ENCODE measurements at places on chromosomes 7 and 10. TPM values are rescaled to one million over a fixed set of nuclear protein-coding genes. Genes with fewer than 3 reads are reported as not detected.

CTNNA3 gene
- not detected for total RNA-seq

C7orf33 gene
- total RNA-seq: not detected

IRF5 gene
- not detected for total RNA-seq

CPA2 gene
- not detected for total RNA-seq

PRSS1 gene
- not detected for total RNA-seq

STOX1 gene
- 0.96 TPM for total RNA-seq

JAKMIP3 gene
- total RNA-seq: not detected

ZNF488 gene
- 0.12 TPM for total RNA-seq

HOXA4 gene
- total RNA-seq: 4.3 TPM

ZNF716 gene
- not detected for total RNA-seq

C10orf71 gene
- not detected for total RNA-seq

VAX1 gene
- not detected for total RNA-seq

TET1 gene
- 6.1 TPM for total RNA-seq

TUBAL3 gene
- 1.4 TPM for total RNA-seq

NAPEPLD gene
- 5.8 TPM for total RNA-seq

PARP12 gene
- 23.1 TPM for total RNA-seq

PON1 gene
- total RNA-seq: not detected

TMEM270 gene
- total RNA-seq: not detected

TRPV5 gene
- total RNA-seq: not detected

MGAM2 gene
- total RNA-seq: not detected

OR2A7 gene
- total RNA-seq: not detected

CYTH3 gene
- 20.6 TPM for total RNA-seq

ZPBP gene
- not detected for total RNA-seq

MARVELD1 gene
- 41.7 TPM for total RNA-seq
